Posterior vena cava (tissue), 2 donors: ENCODE measurements at places on chromosomes 16 and 17. TPM values are rescaled to one million over a fixed set of nuclear protein-coding genes. Genes with fewer than 3 reads are reported as not detected.

Gene CNGB1
- total RNA-seq = not detected

Gene DNAH9
- 0.46 TPM for total RNA-seq

GRCh38 chr17:77479372-77480198 lies 338.8 kb downstream of the SEC14L1 start:
- DNase-seq = no peak

GRCh38 chr17:79615926-79616325 lies 5.1 kb upstream of the RBFOX3 start:
- peak; percentile 49 for DNase-seq

GRCh38 chr16:67391424-67392300 lies 1.6 kb downstream of the TPPP3 start:
- DNase-seq = no peak

DNA sequence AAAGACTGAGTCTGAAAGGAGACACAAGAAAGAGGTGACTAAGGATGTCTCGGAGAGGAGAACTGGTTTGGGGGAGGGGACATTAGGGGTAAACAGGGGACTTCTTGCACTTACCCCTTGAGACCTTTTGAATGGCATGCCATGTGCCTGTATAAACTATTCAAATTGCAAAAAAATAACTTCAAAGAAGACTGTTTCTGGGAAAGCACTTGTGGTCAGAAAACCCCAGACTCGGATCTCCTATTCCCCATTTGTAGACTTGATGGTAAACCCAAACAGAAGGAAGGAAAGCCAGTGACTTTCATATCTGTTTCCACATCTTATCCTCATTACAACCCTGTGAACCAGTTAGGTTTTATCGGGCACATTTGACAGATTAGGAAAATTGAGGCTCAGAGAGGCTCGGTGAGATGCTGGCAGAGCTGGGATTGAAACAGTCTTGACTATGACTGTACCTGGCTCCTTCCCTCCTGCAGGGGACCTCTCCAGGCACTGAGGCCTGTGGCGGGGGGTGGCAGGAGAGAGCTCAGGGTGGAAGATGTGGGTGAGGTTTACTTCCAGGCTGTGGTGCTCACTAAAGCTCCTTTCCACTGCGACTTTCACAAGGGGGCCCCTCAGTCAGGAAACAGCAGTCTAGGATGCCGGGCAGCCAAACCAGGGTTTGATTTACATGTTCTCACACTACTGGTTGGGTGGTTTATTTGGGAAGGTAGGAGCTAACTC lies 30.5 kb upstream of the PLCG2 start:
- no peak for DNase-seq

- peak; percentile 94 for DNase-seq
Measured at GRCh38 chr17:78865682-78866390, 25.2 kb upstream of the USP36 start.
